H1 (cell line): ENCODE measurements at places on chromosomes 4 and X.

DNA sequence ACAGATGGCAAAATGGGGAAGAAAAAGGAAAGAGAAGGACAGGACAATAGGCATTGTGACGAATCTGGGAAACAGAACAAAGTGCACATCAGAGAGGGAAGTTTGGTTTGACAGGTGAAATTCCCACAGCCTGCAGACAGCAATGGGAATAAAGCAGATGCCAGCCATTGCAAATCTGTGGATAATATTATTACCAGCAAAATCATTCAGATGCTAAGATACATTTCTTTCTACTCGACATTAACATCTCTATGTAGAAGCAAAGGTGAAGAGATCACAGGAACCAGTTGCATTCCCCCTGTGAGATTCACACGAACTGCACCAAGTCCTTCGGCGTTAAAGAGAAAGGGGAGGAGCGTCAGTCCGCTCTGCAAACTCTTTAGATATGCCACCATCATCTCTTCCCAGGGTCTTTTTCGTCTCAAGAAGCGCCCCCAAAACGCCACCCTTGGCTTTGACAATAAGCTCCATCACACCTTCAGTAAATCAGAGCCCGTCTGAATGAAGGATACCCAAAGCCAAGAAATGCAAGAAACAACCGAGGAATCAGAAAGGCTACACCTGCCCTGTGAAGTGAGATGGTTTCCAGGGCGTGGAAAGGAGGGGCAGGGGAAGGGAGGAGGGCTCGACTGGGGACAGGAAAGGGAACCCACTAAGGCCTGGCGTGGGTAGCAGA, 1.9 kb downstream of the NEUROG2 start:
- DNase-seq: peak; percentile 48

- DNase-seq: no peak
Measured at GRCh38 chr4:155614111-155614762, 52.4 kb upstream of the GUCY1A1 start.

- DNase-seq: no peak
Measured at GRCh38 chrX:119004920-119005524, 30.6 kb downstream of the LONRF3 start.

- no peak for DNase-seq
Measured at GRCh38 chr4:28709891-28710290, 1849.2 kb downstream of the STIM2 start.

DNA sequence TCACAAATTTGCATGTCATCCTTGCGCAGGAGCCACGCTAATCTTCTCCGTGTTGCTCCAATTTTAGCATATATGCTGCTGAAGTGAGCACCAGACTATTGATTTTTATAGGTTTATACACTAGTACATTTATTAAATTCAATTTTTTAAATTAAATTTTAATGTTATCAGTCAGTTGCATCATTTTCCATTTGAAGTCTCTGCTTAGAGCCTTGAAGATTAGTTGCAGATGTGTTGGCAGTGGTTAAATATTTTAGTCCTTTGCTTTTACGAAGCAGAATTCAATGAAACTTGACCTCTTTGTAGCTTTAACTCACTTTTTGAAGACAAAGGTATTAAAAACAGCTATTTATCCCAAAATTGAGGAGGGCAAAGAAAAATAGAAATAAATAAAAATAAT, 16.5 kb downstream of the TRAPPC11 start:
- no peak for DNase-seq

- DNase-seq: no peak
Measured at GRCh38 chr4:115154826-115155225, 41.4 kb upstream of the NDST4 start.

- no peak for DNase-seq
Measured at GRCh38 chr4:165355900-165356300, 22.9 kb upstream of the CPE start.

DNA sequence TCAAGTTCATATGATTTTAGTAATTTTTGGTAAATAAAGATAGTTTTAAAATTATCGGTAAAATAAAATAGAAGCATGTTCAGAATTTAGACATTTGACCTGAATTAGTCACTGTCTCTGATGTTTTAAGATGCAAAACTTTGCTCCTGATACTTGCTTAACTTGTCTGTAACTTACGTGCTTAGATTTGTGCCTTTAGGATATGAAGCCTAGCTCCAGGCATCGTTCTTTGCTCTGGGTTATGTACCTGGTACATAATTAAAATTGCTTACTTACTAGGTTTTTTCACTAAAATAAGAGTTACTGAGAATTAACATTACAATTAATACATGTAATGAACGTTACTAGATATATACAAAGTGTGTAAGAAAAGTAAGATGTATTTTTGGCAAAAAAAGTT, 24.9 kb upstream of the AADAT start:
- DNase-seq: no peak

DNA sequence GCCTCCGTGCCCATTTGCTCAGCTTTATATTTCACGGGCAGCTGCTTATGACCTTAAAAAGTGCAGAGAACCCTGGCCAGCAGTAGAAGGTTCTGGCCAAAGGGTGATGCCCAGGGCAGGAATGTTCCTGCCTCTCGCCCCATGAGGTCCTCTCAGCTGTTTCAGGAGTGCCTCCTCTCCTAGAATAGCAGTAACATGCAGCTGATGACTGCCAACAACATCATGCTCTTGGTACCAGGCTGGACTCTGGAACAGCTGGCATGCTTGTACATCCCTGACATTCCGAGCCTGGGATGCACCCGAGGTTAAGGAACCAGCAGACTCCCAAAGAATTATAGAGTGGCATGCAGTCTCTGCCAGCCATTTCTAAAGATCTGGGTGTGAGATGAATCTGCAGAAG, 11.7 kb upstream of the TENM3 start:
- DNase-seq: no peak

DNA sequence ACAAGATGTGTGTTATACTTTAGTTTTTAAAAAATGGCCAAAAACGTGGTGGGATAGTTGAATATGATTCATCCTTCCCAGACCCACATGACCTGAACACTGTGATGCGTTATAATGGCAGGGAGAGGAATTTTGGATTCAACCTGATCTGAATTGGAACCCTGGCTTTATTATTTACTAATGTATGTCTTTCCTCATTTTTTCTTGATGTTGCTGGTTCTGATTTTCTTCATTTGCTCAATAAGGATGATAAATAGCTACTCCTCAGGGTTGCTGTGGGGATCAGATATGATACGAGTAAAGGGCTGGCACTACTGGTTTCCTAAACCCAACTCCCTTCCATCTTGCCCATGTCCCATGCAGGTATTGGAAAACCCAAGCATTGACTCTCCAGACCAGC, 24.2 kb upstream of the ACSL1 start:
- no peak for DNase-seq

GRCh38 chr4:55547918-55548317, 1.2 kb upstream of the CLOCK start:
- no peak for DNase-seq

GRCh38 chrX:46803140-46803539, 33.7 kb upstream of the RP2 start:
- no peak for DNase-seq

DNA sequence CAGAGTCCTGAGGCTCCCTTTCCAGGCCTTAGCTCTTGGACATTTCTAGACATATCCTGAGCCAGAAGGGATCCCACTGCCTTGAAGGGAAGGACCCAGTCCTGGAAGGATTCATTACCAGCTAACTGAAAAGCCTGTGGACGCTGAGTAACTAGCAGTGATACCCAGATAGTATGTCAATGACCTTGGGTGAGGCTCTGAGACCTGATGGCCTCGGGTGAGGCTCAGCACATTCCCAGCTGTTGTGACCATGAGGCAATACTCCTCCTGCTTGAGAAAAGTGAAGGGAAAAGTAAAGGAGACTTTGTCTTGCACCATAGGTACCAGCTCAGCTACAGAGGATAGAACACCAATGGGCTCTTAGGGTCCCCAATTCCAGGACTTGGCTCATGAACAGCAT, 268.1 kb downstream of the DKK2 start:
- DNase-seq: no peak

DNA sequence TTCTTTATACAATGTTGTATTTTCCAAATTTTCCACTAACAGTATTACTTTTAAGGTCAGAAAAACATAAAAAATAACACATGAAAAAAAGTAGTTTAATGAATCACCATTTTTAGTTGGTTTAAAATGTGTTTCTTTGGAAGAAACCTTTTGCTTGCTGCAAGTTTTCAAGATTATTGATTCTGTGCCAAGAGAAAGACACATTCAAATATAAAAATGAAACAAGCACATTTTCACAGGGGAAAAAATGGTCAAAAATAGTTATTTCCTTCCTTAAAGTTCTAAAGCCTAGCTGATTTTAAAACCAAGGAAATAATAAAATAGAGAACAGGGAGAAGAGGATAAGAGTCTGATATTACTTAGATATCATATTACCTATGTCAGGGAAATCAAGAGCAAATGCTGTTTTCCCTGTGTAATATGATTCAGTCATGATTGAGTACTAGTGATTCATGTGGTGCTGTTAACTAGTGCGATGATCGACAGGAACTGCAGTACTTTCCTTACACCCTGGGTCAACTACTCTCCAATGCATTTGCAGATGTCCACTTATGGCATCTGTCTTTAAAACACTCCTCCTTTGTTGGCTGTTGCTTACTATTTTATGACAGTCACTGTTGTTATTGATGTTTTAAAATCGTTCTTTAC, 103.8 kb downstream of the CAMK2D start:
- no peak for DNase-seq

DNA sequence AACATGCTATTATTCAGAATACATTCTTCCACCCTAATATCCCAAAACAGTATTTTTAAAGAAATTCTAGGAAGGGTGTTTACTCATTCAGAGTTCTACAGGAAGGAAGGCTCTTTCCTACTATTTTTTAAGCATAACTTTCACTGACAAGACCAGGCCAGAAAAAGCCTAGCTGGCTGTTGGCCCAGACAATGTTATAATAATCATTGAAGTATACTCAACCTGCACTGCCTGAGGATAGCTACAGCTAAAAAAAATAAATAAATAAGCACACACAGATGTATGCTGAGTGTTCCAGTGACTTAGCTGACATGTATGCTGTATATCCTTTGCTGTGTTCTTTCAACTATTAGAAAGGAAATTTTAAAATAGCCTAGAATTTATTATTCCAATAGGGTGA, 145.8 kb upstream of the SPRY1 start:
- no peak for DNase-seq

DNA sequence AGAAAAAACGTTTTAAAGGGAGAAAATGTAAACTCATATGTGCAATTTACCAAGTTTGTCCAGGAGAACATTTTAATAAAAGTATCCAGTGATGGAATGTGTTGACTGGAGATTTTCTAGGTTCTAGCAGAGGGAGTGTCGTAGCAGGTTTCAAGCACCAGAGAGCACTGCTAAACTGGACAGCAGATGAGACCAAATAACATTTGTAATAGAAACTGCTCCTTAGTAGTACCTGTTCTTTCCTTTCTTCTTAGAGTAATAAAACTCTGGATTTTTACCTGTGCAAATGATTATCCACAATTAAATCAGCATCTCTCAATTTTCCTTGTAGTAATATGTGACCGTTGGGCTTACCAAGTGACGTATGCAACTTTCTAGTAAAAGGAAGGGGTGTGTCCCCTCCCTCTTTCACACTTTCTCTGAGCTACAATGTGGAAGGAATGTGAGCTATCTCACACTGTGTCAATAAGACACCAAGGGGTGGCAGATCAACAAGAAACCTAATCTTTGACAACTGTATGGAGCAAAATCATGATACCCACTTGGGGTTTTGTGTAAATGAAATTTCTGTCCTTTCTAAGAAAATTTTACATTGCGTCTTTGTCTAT, 9.5 kb downstream of the HPGDS start:
- no peak for DNase-seq
